ENCODE measurements at places on chromosomes 7 and 10. TPM values are rescaled to one million over a fixed set of nuclear protein-coding genes. Genes with fewer than 3 reads are reported as not detected.

Gene DPY19L1
- total RNA-seq, result 18.4 TPM

Gene ACTR3C
- total RNA-seq, result 18.2 TPM

Gene FAM171A1
- total RNA-seq, result 15.9 TPM

Gene TMEM176A
- 30.7 TPM for total RNA-seq

Gene PPA1
- 125 TPM for total RNA-seq

Gene PNLIPRP1
- total RNA-seq, result not detected

Gene PNPLA8
- 32.0 TPM for total RNA-seq

Gene IFIT1B
- total RNA-seq, result not detected

Gene CALHM1
- total RNA-seq, result not detected

Gene NPSR1
- total RNA-seq, result not detected

Gene SEC31B
- 16.0 TPM for total RNA-seq

Gene MSS51
- 3.0 TPM for total RNA-seq

Gene IGF2BP3
- total RNA-seq, result 0.78 TPM

Gene PMS2
- total RNA-seq, result 16.4 TPM

Gene CYP3A4
- total RNA-seq, result not detected

Gene SNCG
- 706 TPM for total RNA-seq

Gene SKIDA1
- 3.6 TPM for total RNA-seq

Gene CALML5
- total RNA-seq, result not detected

Gene RARRES2
- total RNA-seq, result 91.0 TPM

Gene SPACDR
- not detected for total RNA-seq

Gene SMIM30
- 53.8 TPM for total RNA-seq

Gene PIK3CG
- 5.3 TPM for total RNA-seq

Gene FFAR4
- total RNA-seq, result 0.13 TPM

Gene OR9A2
- not detected for total RNA-seq

Gene WEE2
- not detected for total RNA-seq

Data from ureter (tissue), 1 donor.